ENCODE measurements at places on chromosomes 7 and 10.

GRCh38 chr7:28406192-28406591, 6.1 kb upstream of the CREB5 start:
- DNase-seq = no peak

DNA sequence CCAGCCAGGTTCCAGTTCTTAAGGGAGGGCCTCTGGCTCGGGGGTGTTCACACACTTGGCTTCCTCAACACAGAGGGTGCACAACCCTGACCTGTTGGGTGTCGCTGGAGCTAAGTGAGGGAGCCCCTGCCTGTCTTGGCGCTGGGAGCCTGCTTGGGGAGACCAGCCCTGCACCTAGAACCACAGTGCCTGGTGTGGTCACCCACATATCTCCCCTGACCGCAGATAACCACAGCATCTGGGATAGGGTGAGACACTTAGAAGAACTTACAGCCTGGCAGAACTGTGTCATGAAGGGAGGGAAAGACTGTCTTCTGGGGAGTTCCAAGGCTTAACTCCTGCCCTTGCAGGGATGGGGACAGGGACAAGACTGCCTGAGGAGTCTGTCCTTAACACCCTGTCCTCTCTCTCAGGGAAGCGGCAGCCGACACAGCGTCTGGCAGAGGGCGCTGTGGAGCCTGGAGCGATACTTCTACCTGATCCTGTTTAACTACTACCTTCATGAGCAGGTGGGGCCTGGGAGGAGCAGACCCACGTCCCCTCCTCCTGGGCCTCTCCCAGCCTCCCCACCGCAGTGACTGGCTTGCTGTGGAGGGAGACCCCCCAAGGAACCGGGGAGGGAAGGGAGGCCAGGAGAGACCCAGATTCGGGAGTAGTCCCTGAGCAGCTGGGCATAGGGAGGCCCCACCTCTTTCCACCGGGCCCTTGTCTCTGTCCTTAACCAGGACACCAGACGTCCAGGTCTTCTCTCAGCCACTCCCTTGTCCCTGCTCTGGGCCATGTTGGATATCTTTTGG, 59.0 kb downstream of the PALD1 start:
- DNase-seq = no peak

DNA sequence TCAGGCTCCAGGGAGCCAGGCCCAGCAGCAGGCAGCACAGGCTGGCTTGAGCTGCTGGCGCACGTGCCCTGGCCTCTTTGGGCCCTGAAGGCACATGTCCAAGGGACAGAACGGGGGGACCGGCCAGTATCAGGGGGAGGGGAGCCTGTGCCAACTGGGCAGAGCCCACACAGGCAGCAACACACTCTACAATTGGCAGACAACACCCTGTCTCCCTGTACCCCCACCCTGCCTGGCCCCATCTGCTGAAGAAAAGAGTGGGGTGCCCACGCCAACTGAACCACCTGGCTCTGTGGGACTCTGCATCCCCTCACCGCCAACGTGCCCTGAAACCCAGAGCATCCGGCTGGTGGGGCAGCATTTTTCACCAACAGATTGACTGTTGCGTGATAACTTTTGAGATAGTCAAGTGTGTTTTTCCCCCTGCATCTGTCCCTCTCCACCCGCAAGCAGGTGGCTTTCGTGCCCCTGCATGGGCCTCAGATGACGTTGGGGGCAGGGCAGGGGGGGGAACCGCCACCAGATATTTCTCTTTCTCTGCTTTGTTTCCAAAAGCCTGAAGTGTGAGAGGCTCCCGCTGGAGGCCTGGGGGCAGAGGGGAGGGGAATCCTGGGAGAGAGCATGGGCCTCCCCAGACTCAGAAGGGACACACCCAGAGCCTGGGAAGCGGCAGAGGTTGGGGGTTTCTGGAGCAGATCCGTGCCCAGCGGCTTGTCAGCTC, 21.8 kb downstream of the SLIT1 start:
- DNase-seq = no peak

GRCh38 chr10:58952162-58952601, 224.3 kb upstream of the PHYHIPL start:
- no peak for DNase-seq

GRCh38 chr10:104036518-104037260, 49.0 kb downstream of the COL17A1 start:
- no peak for DNase-seq

DNA sequence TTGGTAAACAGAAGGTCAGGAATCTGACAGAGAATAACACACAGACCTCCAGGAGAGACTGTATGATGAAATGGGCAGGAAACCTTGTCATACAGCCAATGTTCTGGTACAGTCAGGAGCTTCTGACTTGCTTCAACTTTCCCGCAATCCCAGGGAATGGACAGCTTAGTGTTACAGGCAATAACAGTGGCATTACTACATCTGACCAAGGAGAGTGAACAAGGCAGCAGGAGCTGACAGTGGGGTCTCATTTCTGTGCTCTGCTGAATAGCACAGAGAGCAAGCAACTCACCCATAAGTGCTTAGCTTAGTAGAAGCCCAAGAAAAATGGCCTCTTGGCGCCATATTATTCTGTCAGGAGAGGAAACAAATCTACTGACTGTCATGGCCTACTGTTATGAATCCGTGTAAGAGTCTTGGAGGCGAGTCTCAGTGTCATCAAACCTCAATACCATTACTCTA, 186.2 kb upstream of the MTPN start:
- DNase-seq = no peak

GRCh38 chr7:69412331-69413146, 185.7 kb upstream of the AUTS2 start:
- DNase-seq = peak; percentile 40

DNA sequence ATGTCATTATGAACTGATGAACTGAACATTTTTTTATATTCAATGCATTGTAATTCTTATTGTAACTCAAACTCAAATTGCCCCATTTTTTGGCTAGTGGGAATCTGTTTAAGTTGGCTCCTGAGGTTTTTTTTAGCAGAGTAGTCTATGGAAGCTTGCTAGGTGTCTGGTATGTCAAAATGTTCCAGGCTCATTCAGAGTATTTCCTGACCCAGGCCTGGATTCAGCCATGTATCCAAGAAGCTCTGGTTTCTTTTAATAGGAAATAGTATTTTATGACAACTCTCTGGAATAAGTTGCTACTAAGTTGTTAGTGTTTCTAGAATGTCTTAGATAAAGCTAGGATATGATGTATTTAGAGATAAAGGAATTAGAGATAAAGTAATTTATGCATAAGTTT, 288.0 kb downstream of the ARL4A start:
- no peak for DNase-seq

DNA sequence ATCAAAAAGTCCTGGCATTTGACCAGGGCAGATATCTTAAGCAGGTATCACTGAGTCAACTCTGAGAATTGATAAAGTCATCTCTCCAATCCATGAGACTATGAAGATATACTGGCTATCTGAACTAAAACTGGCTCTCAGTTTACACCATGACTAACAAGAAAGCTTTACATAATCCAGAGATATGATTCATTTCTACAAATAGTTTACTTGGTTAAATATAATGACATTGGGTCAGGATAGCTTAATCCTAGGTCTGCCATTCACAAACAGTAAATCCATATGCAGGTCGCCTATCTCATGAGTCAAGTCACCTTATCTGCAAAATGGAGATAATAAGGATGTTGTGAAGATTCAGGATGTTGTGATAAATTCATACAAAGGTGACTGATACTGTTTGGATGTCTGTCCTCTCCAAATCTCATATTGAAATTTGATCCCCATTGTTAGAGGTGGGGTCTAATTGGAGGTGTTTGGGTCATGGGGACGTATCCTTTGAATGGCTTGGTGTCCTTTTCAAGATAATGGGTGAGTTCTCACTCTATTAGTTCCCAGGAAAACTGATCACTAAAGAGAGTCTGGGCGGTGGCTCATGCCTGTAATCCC, 117.4 kb downstream of the JMJD1C start:
- DNase-seq = no peak

DNA sequence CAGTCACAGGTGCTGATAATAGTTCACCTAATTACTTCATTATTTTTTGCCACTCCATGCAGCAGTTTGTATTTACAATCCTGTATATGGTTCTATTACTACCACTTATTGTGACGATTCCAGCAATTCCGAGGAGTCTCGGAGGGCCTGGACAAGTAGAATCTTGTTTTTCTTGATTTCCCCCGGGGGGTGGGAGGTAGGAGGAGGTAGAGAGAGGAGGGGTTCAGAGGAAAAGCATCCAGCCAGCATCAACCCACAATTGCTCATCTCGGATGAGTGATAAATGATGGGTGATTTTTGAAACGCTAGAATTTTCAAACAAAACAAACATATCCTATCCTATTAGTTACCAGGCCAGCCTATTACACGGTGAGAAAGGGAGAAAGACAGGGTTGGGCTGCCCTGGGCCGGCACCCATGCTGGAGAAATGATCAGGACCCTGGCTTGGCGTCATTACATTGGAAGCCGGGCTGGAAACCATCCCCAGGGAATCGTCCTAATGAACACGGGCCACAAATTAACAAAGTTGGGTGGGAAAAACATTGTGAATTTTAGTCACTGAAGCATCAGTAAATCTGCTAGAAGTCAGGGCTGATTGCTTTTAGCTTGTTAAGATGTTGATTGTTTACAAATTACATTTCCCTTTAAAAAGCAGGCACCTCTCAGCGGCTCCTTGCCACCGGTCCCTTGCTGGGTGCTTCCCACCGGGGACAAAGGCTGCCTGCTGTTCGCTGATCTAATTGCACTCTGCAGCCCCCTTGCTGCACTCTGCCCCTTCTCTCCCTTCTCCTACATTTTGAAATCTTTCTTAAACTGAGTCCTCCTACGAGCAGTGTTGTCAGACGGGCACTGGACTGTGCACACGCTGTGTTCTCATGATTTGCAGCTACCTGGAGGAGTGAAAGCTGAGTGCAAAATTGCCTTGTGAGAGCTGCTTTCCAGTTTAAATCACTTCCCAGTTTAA, 95.5 kb downstream of the FAM204A start:
- no peak for DNase-seq

DNA sequence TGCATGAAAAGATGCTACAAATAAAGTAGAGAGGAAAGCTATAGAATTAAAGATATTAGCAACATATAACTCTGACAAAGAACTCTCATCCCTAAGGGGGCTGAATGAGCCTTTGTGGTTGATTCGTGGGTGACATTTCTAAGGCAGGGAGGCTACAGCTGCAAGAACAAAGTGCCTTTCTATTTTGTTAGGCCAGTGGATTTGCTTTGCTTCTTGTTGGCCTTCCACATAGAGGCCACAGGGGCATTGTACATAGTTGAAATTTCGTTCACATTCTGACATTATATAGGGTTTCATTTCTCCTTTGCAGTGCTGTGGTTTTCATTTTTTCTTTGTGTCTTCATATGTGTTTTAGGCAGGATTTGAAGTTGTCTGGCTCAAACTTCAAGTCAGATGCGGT, 819.2 kb upstream of the C7orf33 start:
- no peak for DNase-seq

Measured in LoVo (cell line).